ENCODE measurements at places on chromosomes 5 and 9.
A peak's percentile ranks its signal among the peaks of the same experiment; 100 is the strongest.

GRCh38 chr5:176743136-176743861, 67.1 kb upstream of the UNC5A start:
- no peak for DNase-seq

GRCh38 chr9:38395653-38396370, 3.3 kb downstream of the ALDH1B1 start:
- DNase-seq, result no peak

DNA sequence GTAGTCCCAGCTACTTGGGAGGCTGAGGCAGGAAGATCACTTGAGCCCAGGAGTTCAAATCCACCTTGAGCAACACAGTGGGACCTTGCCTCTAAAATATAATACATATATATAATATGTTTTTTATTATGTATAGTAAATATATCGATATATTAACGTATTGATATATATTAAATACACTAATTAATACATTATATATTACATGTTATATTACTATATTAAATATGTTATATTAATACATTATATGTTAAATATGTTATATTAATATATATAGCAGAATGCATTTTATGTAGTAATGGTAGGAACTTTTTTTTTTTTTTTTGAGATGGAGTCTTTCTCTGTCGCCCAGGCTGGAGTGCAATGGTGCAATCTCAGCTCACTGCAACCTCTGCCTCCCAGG, 18.1 kb upstream of the BNC2 start:
- no peak for DNase-seq

- no peak for DNase-seq
Measured at GRCh38 chr5:126481243-126481642, 58.0 kb downstream of the GRAMD2B start.

DNA sequence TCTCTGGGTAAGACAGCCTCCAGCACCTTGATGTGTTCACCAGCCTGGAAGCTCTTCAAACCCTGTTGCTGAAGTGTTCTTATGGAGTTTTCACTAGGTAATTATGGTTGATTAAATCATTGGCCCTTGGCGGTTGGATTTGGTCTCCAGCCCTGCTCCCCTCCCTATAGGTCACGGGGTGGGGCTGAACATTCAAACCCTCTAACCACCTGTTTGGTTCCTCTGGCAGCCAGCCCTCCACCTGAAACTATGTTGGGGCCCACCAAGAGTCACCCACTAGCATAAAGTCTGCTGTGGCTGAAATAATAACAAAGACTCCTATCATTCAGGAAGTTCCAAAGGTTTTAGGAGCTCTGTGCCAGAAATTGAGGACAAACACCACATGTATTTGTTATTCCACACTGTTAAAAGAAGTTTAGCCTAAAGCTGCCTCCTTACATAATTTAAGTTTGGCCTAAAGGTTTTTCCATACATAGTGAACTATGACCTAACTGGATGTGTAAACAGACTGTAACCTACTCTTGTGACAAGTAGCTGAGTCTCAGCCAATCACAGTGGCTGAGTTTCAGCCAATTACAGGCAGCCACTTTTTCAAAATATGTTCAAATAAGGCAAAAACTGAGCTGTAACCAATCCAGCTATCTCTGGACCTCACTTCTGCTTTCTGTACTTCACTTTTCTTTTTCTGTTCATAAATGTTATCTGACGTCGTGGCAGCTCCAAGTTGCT, 34.8 kb downstream of the TMEM252 start:
- DNase-seq, result peak; percentile 51

GRCh38 chr5:175166026-175166425, 278.0 kb downstream of the DRD1 start:
- DNase-seq, result no peak

DNA sequence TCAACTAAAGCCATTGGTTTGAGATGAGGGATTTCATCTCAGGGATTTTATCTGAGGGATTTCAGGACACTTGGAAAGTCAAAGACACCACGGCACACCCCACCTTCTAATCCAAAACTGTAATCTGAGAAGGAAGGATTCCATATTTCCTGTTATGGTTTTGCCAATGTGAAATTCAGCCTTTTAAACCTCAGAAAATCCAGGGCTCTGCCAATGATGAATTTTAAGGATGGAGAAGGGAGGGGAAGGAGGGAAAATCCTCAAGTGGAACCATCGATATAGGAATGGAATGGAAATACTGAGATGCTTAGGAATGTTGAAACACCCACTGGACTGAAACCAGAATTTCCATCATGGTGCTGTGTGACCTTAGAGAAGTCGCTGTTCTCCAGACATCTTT, 5.3 kb downstream of the C1QTNF3 start:
- DNase-seq, result no peak

DNA sequence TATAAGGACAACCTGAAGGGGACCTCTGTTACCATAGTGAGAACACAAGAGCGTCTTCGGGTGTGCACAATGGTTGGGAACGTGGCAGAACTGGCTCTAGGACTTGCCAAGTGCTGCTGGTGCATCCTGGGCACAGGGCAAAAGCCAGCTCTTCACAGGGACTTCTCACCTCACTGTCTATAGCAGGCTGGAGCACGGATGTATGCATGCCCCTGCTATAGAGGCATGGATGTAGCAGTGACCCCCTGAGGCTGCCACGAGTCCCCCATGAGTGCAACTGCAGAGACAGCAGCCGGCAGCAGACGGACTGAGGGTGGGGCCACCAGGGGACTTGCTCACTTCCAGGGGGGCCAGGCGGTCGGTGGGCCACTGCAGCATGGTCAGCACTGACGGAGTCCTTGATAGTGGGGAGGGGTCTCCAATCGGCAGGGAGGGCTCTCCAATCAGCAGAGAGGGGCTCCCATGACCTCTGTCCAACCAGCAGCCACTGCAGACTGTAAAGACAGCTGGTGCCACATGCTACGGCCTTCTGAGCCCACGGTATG, 64.9 kb downstream of the SEMA4D start:
- DNase-seq, result no peak

GRCh38 chr5:33059081-33059480, 348.0 kb downstream of the NPR3 start:
- DNase-seq, result no peak

DNA sequence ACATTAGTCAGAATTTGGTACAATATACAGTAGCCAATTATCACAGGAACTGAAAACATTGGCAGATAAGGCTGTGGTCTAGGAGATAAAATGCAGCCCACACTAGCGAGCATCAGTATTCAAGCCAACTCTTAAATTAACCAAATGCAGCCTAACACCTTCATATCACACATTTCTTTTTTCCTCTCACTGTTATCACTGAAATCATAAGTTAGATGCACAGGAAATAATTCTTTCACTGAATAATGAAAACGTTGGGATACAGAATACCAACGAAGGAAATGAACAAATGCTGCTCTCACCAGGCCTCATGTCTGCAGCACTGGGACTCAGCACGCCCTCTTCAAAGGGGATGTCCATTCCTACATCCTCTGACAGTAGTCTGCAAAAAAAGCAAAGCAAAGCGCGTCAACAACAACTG, 109.1 kb upstream of the PCA3 start:
- DNase-seq, result no peak

- DNase-seq, result no peak
Measured at GRCh38 chr9:135032868-135033460, 54.5 kb upstream of the OLFM1 start.

DNA sequence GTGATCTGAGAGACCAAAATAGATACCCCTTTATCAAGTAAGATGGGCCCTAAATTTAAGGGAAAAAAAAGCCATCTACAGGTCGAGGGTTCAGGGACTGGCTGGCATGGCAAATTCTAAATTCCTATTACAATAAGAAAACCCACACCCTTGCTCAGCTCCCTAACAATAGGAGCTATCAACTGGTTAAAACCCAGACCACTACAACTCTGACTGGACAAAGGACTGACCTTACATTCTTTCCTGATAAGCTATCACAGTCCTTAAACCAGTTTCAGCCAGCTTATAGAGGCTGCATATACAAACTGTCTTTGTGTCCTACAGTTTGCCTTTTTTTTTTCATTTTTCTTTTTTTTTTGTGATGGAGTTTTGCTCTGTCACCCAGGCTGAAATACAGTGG, 803.6 kb downstream of the NR2F1-AS1 start:
- DNase-seq, result no peak
